Psoas muscle (tissue), 8 donors: ENCODE measurements at places on chromosomes 11 and 22. TPM values are rescaled to one million over a fixed set of nuclear protein-coding genes. Genes with fewer than 3 reads are reported as not detected.

Gene MS4A6E
- not detected for total RNA-seq

Gene OR2AG2
- total RNA-seq: not detected

Gene KCNJ11
- total RNA-seq: 159 TPM

Gene RBM4B
- total RNA-seq: 6.1 TPM

Gene SLC22A25
- total RNA-seq: not detected

DNA sequence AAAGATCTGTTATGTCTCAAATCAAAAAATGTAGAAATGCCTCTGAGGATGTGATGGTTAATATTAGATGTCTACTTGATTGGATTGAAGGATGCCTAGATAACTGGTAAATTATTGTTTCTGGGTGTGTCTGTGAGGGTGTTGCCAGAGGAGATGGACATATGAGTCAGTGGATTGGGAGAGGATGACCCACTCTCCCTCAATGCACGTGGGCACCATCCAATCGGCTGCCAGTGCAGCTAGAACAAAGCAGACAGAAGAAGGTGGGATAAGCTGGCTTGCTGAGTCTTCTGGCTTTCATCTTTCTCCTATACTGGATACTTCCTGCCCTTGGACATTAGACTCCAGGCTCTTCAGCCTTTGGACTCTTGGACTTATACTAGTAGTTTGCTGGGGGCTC, 430.3 kb downstream of the SOX6 start:
- no peak for DNase-seq

DNA sequence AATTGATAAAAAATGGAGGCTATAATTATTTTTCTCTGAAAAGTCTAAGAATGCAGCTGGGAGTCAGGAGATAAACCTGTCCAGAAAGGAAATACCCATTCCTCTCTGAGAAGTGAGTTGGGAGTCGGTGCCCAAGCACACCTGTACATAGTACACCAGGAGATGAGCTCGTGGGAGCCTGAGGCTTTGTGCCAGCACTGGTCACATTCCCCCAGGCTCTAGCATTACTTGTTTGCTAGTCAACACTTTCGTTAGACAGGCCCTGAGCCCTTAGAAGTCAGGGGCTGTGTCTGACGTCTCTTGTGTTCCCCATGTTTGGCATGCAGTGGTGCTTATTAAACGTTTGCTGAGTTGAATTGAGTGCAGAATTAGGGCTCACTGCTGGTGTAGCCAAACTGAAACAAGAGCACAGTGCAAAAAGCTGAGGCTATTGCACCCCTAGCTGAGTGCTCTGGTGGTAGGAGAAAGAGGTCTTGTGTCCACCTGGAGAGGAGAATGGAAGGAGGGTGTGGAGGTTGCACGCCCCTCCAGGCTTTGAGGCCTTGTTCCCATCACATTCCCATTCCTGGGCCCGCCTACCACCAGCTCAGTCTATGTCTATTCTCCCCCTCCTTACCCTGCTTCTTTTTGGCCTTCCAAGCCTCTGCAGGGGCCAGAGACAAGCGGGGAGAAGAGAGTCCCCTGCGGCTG, 6.8 kb downstream of the ROBO4 start:
- no peak for DNase-seq

DNA sequence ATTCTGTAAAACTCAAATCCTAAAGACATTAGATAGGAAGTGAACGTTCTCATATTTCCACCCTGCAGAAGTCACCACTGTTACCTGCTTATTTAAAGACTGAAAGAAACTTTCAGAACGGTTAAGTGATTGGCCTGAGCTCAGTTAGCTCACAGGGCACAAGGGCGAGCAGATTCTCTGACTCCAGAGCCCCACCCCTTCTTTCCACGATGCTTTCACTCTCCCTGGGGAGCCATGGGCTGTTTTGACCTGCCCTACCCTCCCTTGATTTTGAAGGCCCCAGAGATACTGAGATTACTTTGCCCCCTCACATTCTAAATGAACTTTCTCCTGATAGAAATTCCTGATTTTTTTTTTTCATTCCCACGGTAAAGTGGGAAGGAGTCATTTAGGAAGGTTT, 33.9 kb downstream of the ARHGAP1 start:
- DNase-seq: peak; percentile 71

- no peak for DNase-seq
These were observed 22.9 kb upstream of the JAM3 start for GRCh38 chr11:134045799-134046635.

DNA sequence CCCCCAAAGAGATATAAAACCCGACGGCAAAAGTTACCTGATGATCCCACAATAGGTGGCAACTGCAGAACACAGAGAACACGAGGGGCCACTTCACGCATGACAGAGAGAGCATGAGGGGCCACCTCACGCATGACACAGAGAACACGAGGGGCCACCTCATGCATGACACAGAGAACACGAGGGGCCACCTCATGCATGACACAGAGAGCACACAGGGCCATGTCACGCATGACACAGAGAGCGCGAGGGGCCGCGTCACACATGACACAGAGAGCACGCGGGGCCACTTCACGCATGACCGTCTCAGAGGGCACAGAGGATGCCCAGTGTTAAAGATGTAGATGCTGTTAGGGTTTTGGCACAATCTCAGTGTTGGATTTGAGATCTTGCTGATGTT, 1359.5 kb downstream of the TBC1D22A start:
- DNase-seq: no peak

GRCh38 chr11:59756558-59756840, 1.3 kb downstream of the STX3 start:
- no peak for DNase-seq

DNA sequence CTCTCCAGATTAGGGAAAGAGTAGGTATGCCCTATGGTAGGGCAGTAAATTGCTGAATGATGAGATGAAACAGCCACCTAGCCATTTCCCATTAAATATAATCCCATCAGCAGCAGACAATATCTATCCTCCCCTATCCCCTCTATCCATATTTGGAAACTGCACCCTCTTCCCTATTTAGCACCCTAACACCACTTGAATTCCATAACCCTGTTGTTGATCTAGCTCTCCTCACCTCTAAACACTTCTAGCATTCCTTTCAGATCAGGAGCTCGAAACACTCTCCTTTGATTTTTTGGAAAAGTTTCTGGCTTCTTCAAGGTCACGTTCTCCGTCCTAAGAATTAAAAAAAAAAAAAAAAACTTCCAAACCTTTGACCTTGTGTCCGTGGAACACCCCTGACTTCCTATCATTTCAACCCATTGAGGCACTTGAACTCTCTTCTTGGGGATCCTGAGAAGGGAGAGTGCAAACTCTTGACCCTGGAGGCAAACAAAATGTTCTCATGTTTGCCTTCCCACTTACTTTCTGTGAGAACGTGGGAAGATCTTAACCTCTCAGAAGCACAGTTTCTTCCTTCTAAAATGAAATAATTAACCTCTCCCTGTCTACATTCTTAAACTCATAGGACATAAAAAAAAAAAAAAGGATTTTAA, 19.0 kb downstream of the TRIM5 start:
- no peak for DNase-seq

DNA sequence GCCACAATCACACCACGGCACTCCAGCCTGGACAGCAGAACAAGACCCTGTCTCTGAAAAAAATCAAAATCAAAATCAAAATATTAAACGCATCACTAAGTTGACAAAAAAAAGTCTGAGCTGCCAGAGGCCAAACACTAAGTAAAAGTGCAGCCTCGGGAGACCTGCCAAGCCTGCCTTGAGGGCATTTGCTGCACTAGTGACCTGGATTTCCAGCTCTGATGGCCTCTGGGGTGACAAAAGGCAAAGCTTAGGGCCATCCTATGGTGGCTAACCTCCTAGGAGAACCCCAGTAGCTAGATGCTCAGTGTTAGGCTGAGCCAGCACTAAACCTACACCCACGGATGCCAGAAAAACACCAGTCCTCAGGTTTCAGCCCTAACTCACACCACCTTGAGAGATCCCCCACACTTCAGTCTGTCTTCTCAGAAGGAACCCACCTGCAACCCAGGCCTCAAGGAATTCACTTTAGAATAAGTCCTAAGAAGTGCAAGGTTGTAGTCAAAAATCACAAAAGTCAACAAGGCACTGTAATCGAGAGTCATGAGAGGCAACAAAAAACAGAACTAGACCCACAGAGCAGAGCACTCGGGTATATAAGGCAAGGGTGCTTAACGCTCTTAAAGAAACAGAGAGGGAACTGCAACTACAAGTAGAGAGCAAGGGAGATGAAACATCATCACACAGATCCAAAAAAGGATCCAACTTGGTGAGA, 28.6 kb downstream of the GNB1L start:
- no peak for DNase-seq

- no peak for DNase-seq
These were observed 13.4 kb downstream of the TMEM184B start for GRCh38 chr22:38259370-38259769.
